NCI-H2227 treated with DMSO at 0.1 percent for 48 hours (cell line): ENCODE measurements at places on chromosomes 3 and 15.

- DNase-seq: no peak
Observed at GRCh38 chr3:119517112-119517511, 18.8 kb downstream of the TIMMDC1 start.

DNA sequence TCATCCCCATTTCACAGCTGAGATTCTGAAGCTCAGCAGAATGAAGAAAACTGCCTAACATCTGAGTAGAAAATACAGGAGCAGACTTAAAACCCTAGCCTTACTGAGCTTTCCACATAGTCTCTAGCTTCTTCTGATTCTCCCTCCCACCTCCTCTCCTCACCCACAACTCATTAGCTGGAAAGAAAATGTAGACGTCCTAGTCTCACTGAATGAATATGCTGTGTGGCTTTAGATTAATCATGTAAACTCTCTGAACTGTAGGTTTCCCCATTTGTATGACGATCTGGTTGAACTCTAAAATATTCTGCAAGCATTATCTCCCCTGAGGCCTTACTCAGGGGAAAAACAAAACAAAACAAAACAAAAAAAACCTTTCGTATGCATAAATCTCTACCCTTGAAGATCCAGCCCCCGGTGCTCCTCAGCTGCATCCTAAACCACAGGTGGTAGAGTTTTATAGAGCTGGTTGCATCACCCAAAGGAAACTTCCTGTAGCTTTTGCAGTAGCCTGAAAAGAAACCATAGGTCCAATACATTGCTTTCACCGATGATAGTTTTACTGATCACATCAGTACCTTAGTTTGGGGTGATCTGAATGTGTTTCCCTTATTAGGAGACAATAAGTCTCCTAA is 40.6 kb downstream of the FOXB1 start:
- no peak for DNase-seq

DNA sequence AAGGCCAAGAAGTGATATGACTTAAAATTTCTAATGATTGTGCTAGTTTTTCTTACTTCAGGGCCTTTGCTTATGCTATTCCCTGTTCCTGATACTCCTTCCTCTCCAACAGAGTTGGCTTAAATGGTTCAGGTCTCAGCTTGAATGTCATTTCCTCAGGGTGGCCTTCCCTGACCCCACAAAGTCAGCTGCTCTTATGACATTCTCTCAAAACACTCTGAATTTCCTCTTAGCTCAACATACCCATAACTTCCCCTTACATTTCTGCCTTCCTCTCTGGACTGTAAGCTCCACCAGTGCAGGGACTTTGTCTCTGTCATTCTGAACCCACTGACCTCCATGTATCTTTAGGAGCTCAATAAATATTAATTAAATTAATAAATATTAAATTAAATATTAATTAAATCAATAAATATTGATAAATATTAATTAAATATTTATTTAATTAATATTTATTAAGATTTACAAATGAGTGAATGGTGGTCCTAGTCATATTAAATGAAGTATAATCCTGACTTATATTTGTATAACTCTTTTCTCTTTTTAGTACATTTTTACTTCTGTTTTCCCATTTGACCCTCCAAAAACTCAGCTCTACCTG is 17.9 kb upstream of the TMCC1 start:
- DNase-seq: no peak

- no peak for DNase-seq
Observed at GRCh38 chr15:50556642-50557371, 10.3 kb upstream of the USP50 start.

DNA sequence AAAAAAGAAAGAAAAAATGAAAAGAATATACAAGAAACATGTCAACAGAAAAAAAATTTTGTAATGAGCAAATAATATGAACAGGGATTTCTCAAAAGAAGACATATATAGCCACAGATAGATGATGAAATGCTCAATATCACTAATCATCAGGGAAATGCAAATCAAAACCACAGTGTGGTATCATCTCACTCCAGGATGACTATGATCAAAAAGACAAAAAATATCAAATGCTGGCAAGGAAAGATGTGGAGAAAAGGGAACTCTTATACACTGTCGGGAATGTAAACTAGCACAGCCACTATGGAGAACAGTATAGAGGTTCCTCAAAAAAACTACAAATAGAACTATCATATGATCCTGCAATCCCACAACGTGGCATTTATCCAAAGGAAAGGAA is 94.1 kb downstream of the C3orf70 start:
- DNase-seq: no peak
